ENCODE measurements at places on chromosomes 2 and 18.

GRCh38 chr2:139585101-139585500 is 804.9 kb upstream of the NXPH2 start:
- DNase-seq, result no peak

GRCh38 chr2:109482361-109482861 is 131.4 kb downstream of the SEPTIN10 start:
- DNase-seq, result peak; percentile 24

DNA sequence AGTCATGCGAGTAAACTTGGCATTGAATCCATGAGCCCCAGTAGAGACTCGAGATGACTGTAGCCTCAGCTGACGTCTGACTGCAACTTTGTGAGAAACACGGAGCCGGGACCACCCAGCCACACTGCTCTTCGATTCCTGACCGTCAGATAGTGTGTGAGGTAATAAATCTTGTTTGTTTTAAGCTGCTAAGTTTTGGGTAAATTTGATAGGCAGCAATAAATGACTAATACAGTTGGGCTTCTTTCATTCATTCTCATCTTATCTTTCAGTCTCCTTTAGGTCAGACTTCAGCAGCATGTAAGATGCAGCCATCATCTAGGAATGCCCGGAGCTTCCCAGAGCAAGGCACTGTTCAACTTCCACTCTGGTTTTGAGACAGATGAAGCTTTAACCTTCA is 8.0 kb upstream of the KLHL29 start:
- DNase-seq, result no peak

DNA sequence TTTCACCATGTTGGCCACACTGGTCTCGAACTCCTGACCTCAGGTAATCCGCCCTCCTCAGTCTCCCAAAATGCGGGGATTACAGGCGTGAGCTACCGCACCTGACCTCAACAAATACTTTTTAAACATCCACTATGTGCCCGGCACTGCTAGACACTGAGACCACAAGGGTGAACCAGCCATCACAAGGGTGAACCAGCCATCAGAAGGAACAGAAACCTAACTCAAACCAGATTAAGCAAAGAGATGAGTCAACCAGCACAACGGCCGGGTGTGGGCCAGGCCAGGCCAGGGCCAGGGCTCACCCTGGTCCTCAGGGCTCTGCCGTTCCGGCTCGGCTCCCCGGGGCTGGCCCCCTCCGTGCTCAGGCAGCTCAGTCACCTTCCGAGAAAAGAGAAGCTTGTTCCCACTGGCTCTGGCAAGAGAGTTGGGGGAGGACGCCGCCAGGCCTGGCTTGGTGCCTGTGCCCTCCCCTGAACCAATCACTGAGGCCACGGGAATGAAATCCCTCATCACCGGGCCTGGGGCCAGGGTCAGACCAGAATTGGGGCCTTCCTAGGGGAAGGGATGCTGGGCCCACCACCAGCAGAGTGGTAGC is 4.4 kb downstream of the TEX44 start:
- DNase-seq, result no peak

DNA sequence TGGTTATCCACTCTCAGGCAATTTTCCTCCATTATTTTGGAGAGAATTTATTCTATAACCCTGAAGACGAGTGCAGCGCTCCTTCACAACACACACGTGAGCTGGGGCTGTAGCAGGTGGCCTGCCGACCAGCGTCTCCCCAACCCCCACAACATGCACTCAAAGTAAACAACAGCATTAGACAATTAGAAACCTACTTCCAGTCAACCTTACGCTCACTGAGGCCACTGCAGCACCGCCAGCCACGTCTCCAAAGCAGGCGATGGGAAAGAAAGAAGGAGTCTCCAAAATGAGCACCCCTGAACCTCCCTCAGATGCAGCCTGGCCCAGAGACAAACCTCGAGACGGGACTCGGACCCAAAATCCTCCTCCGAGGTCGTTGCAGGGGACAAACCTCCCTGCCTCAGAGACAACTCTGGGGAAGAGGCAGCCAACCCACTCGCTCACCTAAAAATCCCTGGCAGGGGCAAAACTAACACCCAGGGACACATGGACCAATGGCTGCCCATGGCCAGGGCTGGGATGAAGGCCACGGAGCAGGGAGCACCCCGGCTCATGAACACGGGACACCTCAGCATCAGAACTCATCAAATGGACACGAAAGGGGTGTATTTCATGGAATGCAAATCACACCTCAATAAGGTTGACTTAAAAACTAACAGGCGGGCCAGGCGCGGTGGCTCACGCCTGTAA is 2.6 kb downstream of the SLC66A2 start:
- no peak for DNase-seq

- peak; percentile 14 for DNase-seq
These were observed 1429.1 kb downstream of the LRP1B start for GRCh38 chr2:140701726-140702125.

- DNase-seq, result peak; percentile 42
These were observed 95.5 kb upstream of the ATP8B1 start for GRCh38 chr18:57898506-57899124.

DNA sequence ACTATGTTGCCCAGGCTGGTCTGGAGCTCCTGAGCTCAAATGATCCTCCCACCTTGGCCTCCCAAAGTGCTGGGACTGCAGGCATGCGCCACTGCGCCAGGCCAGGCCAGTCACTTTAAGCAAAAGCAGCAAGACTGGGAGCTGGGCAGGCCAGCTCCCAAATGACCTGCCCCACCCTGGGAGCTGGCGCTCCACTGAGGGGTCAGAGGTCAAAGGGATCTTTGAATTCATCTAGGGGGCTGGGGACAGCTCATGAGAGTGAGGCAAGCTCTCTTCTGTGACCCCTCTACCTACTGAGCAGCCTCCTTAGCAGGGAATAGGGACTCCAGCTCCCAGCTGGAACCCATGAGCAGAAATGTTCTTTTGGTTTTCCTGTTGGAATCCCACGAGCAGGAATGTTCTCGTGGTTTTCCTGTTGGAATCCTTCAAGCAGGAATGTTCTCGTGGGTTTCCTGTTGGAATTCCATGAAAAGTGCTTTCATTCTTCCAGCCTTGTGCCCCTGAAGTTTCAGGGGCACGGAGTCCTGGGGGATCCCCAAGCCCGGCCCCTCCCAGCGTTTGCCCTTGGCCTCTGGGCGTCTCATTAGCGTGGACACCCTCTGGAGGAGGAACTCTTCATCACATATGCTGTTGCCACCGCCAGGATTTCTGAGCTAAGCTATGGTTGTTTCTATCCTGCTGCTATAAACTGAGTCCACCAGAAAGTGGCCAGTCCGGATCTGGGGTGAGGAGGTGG is 162.0 kb upstream of the HAAO start:
- DNase-seq, result no peak

- no peak for DNase-seq
These were observed 284.1 kb downstream of the TRIB2 start for GRCh38 chr2:13000664-13001363.

DNA sequence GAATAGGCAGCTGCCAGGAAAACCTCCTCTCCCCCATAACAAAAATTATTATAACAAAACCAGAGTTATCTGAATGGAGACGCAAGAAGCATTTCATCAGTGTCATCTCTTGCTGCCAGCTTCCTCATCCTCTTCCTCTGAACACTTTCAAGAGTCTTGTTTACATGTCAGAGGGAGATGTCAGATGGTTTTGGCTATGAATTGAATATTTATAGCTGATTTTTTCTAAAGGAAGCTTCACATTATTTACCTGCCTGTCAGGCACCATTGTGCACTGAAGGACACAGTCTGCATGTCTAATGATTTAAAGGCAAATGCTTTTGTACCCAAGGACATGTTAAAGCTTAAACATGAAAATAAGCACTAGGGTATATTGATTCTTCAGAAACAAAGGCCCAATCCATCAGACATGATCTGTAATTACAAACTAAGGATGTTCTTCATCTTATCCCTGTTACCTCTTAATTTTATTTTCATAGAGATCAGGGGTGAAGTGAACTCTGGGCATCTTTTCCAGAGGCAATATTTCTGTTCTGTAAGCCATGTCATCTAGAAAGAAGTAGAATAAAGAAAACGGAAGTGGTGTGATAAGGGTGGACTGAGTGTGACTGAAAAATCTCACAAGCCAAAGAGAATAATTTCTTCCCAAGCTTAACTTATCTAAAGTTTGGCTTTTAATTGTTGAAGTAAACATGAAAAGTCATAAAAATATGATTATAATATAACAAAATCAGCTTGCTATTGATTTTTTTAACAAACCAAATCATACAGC is 168.7 kb downstream of the ANKRD44 start:
- DNase-seq, result no peak

DNA sequence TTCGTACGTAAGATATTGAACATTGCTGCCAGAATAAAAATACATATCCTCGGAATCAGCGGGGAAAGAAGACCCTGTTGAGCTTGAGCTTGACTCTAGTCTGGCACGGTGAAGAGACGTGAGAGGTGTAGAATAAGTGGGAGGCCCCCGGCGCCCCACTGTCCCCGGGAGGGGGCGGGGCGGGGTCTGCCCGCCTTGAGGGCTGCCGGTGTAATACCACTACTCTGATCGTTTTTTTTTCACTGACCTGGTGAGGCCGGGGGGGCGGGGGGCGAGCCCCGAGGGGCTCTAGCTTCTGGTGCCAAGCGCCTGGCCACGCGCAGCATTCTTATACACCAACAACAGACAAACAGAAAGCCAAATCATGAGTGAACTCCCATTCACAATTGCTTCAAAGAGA is 324.0 kb upstream of the REG3G start:
- no peak for DNase-seq

GRCh38 chr2:131063501-131064283 is 29.6 kb downstream of the FAM168B start:
- DNase-seq, result no peak

GRCh38 chr2:230885463-230886130 is 20.9 kb downstream of the ITM2C start:
- DNase-seq, result no peak

Data from NCI-H2171 (cell line).